ENCODE measurements at places on chromosomes 12 and 14. TPM values are rescaled to one million over a fixed set of nuclear protein-coding genes. Genes with fewer than 3 reads are reported as not detected.

Gene C12orf43
- 13.6 TPM for total RNA-seq

Gene PARP2
- total RNA-seq, result 17.2 TPM

Gene SYNDIG1L
- 1.1 TPM for total RNA-seq

Gene SLC10A1
- not detected for total RNA-seq

Gene CCDC197
- total RNA-seq, result not detected

Gene KRT85
- not detected for total RNA-seq

Gene CACNA2D4
- total RNA-seq, result not detected

Gene IL31
- total RNA-seq, result not detected
